NCI-H146 (cell line): ENCODE measurements at places on chromosomes 3 and 15.
A peak's percentile ranks its signal among the peaks of the same experiment; 100 is the strongest.

- no peak for DNase-seq
Measured at GRCh38 chr15:49876401-49877038, 242.5 kb downstream of the ATP8B4 start.

GRCh38 chr15:101172501-101173071 lies 79.3 kb downstream of the CHSY1 start:
- no peak for DNase-seq

- DNase-seq: peak; percentile 27
Measured at GRCh38 chr3:177284383-177284881, 87.2 kb upstream of the TBL1XR1 start.

GRCh38 chr3:113103588-113103987 lies 107.8 kb upstream of the BOC start:
- no peak for DNase-seq

GRCh38 chr3:116951610-116952009 lies 242.0 kb downstream of the TUSC7 start:
- DNase-seq: no peak

GRCh38 chr15:66906668-66907614 lies 158.5 kb upstream of the SMAD3 start:
- no peak for DNase-seq

DNA sequence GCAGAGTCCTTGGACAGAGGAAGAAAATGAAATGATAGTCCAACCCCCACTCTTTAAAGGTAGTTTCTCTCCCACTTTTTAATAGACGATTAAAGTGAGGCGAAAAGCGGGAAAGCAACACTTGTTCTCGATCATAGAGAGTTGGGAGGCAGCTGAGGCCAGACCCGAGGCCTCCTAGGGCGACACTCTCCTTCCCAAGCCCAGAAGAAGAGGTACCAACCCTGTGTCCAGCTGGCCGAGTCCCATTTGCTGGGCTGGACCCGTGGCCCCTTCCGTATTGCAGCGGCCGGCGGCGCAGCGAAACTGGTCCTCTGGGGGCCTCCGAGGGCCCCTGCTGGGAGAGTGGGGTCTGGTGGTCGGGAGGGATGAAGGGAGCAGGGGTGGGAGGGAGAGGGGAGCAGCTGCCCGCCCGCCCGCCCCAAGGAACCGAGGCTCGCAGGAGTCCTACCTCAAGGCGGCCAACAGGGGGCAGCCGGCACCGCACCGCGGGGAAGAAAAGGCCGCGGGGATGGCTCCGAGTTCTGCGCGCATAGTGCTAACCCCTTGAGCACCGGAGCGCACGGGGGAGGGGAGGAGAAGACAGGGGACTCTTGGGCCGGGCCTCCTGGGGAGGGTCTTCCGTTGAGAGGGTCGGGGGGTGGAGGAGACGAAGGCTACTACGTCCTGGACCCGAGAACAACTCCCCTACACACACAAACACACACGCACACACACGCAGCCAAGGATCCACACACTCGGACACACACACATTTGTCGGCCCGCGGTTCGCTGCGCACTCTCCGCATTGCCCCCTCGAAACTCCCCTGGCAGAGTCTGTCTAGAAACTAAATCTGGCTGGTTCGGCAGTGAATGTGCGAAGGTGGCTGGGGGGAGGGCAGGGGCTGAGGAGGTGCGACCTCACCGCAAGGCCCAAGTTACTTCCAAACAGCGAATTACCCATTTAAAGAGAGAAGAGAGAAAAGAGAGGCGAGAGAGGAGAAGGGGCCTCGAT lies 2.0 kb downstream of the WNT5A start:
- DNase-seq: peak; percentile 67

DNA sequence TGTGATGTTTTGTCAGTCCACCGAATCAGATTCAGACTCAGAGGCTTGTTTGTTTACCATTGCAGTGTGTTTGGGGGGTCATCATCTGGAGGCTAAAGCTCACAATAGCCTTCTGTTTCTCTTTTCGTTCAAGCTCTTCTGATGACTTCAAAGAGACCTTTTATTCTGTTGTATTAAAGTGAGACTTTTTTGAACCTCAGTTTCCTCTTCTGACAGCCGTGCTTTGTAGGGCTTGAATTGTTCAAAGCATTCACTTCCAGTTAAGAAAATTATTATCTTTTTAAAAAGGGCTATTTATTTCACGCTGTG lies 1.3 kb downstream of the PXK start:
- no peak for DNase-seq

DNA sequence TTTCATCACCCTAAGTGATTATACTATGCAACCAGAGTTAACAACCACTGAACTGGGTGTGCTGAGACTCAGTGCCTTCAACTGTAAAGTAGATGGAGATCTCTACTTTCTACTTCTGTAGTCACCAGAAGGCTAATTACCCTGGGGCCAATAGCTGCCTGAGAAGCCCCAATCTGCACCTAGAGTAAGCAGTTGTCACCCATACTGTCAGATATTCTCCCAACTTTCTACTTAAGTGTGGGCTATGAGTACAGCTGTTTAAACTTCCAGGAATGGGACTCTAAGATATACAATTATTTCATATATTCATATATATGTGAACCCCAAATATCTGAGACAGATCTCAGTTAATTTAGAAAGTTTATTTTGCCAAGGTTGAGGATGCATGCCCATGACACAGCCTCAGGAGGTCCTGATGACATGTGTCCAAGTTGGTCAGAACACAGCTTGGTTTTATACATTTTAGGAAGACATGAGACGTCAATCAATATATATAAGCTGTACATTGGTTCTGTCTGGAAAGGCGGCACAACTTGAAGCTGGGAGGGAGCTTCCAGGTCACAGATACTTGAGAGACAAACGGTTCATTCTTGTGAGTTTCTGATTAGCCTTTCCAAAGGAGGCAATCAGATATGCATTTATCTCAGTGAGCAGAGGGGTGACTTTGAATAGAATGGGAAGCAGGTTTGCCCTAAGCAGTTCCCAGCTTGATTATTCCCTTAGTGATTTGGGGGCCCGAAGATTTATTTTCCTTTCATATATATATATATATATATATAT lies 41.9 kb downstream of the CCNL1 start:
- no peak for DNase-seq

DNA sequence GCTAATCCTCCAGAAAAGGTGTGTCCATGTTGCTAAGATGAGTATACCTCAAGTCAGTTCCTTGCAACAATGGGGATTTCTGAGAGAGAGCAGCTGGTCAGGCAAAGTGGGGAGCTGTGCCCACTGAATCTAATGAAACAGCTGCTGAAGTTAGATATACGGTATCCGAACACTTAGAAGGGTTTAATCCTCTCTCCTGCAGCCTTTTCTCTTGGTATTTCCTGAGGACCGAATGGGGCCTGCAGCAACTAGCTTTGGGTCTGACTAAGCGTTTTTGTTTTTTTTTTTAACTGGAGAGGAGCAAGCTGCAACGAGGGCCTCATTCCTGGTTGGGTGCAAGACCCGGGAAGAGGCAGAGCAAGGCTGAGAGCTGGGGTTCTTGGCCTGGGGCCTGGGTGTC lies 37.6 kb upstream of the BNC1 start:
- no peak for DNase-seq

DNA sequence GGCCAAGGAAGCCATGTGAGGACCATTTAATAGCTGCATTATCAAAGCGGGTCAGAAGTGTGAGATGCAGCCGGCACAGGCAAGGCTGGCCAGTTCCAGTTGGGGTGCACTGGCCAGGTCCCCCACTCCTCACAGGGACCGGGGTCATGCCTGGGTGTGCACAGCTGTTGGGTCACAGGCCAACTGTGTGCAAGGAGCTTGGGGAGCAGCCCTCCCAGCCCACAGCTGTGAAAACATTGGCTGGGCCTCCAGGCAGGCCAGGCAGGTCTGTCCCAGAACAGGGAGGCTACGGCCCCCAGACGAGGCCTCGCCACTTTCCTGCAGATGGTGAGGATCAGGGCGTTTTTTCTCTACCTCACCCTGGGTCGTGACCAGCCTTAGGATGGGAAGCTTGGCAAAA lies 521.0 kb downstream of the NTRK3 start:
- DNase-seq: no peak

DNA sequence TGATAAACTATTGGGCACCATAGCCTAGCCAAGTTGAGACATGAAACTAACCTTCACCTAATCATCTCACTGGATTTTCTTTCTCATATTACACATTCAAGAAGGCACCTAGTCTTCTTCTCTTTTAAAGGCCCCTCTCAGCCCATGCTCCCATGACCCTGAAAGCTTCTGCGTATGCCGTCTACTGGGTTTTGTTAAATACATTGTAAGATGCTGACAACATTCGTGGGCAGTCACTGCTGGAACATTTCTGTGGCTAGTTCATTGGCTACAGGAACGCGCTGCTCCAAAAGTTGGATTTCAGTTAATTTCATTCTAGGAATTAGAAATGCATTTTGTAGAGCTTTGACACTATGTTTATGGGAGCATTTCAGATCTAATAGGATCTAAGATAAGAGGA lies 52.3 kb upstream of the CHD2 start:
- no peak for DNase-seq

DNA sequence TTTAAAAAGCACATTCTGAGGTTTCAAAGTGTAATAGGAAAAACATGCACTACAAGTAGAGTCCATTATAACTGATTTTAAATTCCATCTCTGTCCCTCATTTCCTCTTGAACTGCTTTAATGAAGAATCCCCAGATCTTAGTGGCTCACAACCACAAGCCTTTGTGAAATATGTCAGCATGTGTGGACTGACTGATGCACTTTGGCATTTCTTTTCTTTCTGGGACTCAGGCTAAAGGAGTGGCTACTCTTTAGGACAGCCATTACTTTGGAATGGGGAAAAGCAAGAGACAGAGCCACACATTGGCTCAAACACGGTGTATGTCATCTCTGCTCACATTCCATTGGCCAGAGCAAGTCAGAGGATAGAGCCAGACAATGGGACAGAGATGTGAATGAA lies 139.6 kb downstream of the GRM7 start:
- DNase-seq: no peak

DNA sequence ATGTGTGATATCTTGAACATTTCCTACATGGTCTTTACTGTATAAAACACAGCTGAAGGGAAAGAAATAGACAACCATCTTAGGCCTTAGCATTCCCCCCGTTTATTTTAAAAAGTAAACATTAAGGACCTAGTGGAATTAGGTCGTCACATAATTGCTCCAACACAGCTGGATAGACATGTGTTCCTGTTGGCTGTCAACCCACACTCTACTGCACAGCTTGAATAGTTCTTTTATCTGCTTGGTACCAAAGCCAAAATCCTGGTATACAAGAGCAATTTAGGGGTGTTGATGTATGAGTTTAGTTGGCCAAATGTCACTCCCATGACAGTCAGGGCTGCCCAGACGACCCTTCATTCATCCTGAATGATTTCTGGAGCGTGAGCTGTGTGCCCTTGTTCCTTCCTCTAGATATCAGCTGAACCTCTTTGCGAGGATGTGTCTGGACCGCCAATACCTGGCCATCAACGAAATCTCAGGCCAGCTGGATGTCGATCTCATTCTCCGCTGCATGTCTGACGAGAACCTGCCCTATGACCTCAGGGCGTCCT lies 179.7 kb downstream of the ITPR1 start:
- DNase-seq: no peak

DNA sequence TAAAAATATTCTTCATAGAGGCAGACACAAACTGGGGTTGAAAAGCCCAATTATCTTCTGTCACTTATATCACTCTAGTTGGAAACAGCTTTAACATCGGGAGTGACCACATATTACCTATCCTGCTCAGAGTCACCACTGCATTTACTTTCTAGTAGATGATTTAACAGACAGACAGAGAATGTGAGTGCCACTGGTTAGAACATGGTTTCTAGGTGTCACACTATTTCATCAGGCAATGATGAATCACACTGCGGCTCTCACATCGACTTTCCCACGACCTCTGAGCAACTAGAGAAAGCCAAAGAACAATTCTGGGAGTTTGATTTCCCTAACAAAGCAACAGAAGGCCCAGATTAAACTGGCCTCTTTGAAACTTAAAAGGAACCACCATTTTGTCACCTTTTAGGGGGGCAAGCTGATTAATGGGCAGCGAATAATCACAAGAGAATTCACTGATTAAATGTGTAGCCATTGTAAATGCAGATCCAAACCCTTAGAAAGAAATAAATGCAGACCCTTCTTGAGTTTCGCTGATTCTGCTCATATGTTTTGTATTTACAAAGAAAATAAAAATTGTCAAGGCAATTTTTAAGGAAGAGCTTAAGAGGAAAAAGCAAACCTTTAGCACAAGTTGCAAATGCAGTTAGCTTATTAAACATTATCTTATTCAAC lies 112.6 kb upstream of the KBTBD8 start:
- no peak for DNase-seq

GRCh38 chr3:128236657-128237056 lies 83.4 kb downstream of the EEFSEC start:
- peak; percentile 74 for DNase-seq

GRCh38 chr3:167777356-167777755 lies 41.8 kb downstream of the SERPINI1 start:
- no peak for DNase-seq

DNA sequence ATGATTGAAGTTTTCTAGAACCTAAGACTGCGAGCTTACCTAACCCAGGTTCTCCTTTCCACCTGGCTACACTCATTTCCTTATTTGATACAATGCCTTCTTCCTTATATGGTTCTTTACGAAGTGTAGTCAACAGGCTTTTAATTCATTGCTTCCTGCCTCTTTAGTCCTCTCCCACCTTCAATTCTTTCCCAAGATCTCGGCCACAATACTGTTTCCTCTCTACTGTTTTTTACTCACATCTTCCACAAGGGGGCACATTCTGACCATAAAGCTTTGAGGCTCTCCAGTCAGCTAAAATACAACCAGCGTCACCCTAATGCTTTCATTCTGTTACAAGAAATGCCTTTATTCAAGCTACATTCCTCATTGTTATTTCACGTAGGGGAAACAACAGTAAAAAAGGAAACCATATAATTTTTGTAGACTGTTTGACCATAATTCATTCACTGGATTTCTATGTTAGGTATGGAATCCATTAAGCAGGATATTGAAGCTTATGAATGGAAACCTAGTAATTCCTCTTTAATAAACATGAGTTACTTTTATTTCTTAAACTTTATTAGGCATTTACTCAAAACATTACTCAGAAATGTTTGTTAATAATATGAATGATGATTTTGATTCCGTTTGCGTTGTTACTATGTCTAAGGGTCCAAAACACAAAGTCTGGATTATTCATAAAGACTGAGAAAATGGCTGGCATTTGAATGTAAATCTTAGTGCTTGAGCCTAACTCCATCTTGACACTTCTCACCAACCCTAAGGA lies 29.5 kb upstream of the VEPH1 start:
- DNase-seq: peak; percentile 86

- DNase-seq: no peak
Measured at GRCh38 chr3:14561051-14561960, 21.2 kb upstream of the GRIP2 start.

- DNase-seq: no peak
Measured at GRCh38 chr3:71258526-71258925, 325.0 kb downstream of the FOXP1 start.

- DNase-seq: no peak
Measured at GRCh38 chr3:23440416-23441294, 237.5 kb downstream of the UBE2E2 start.

GRCh38 chr3:193548406-193548805 lies 6.3 kb downstream of the ATP13A4 start:
- DNase-seq: no peak

GRCh38 chr3:115162759-115163158 lies 15.7 kb upstream of the ZBTB20 start:
- DNase-seq: no peak
